Kasumi-1 (cell line): ENCODE measurements at places on chromosomes 2 and 18.

DNA sequence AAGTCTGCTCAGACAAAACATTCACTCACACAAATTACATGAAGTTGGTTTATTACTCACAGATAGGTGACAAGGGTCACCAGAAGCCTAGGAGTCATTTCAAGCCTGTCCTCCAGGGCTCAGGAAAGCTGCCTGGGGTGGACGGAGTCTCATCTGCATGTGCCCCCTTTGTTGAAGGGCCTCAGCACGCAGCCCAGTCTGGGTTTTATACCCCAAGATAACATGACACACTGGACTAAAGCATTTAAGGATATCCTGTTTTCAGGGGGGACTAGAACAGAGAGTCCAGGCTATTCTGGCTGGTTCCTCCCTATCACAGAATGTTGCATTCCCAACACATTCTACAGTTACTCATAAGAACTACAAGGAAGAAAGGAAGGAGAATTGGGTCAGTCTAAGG lies 164.7 kb downstream of the MREG start:
- no peak for DNase-seq

DNA sequence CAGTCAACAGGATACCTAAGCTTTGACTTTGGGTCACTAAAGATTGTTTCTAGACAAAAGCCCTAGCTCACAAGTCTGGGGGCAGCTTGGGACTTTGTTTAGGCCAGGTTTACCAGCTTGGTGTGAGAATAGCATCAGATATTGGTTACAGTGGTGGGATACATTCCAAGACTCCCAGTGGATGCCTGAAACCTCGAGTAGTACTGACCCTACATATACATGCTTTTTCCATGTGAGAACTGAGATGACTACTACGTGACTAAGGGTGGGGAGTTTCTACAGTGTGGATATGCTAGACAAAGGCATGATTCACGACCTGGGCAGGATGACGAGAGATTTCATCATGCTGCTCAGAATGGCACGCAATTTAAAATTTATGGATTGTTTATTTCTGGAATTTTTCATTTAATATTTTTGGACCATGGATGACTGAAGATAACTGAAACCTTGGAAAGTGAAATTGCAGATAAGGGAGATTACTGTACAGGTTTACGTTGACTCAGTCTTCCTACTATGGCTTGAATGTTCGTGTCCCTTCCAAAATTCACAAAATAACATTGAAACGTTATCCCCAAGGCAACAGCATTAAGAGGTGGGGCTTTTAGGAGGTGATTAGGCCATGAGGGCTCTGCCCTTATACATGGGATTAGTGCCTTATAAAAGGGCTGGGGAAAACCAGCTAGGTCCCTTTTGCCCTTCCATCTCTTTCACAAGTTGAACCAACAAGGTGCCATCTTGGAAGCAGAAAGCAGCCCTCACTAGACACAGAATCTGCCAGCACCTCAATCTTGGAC lies 50.2 kb upstream of the CTAGE1 start:
- no peak for DNase-seq

DNA sequence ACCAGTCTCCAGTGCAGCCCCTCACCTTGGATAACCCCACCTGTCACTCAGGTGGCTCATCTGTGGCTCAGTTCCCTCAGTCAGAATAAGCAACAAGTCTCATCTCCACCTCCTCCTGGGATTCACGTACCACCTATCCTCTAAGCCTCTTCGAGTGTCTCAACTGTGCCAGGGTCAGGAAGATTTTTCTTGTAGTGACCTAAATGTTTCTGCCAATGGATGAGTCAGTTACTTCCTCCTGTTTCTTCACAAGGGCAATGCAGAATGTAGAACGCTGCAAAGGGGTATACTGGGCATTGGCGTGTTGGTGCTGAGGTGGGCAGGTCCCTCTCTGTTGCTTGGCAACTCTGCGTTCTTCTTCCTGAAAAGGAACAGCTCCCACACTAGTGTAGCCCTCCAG lies 213.3 kb upstream of the CXCR4 start:
- no peak for DNase-seq

- DNase-seq: no peak
Observed at GRCh38 chr2:108579623-108580022, 45.4 kb downstream of the LIMS1 start.

- DNase-seq: no peak
Observed at GRCh38 chr18:23752363-23752762, 63.1 kb downstream of the LAMA3 start.
